ENCODE measurements at places on chromosomes 2 and 18. TPM values are rescaled to one million over a fixed set of nuclear protein-coding genes. Genes with fewer than 3 reads are reported as not detected.

IL1RL1 gene
- not detected for total RNA-seq

RTP5 gene
- total RNA-seq: not detected

PCARE gene
- not detected for total RNA-seq

REG3G gene
- not detected for total RNA-seq

PDIA6 gene
- 354 TPM for total RNA-seq

CAPG gene
- total RNA-seq: 268 TPM

COL3A1 gene
- not detected for total RNA-seq

PFN4 gene
- total RNA-seq: not detected

SLC19A3 gene
- total RNA-seq: 1.7 TPM

TSPYL6 gene
- total RNA-seq: not detected

IGFBP5 gene
- 10.2 TPM for total RNA-seq

CNOT9 gene
- 95.5 TPM for total RNA-seq

SLC5A7 gene
- not detected for total RNA-seq

CHRND gene
- not detected for total RNA-seq

RIF1 gene
- total RNA-seq: 38.2 TPM

C18orf54 gene
- total RNA-seq: 10.3 TPM

TBR1 gene
- 0.37 TPM for total RNA-seq

EHD3 gene
- total RNA-seq: 7.3 TPM

STK16 gene
- 38.6 TPM for total RNA-seq

TAF1B gene
- total RNA-seq: 33.2 TPM

C2orf80 gene
- not detected for total RNA-seq

LRRC30 gene
- total RNA-seq: not detected

EML6 gene
- 1.0 TPM for total RNA-seq

UGT1A8 gene
- total RNA-seq: not detected

PRKAG3 gene
- not detected for total RNA-seq
